NCI-H446 (cell line): ENCODE measurements at places on chromosomes 12 and 14.

DNA sequence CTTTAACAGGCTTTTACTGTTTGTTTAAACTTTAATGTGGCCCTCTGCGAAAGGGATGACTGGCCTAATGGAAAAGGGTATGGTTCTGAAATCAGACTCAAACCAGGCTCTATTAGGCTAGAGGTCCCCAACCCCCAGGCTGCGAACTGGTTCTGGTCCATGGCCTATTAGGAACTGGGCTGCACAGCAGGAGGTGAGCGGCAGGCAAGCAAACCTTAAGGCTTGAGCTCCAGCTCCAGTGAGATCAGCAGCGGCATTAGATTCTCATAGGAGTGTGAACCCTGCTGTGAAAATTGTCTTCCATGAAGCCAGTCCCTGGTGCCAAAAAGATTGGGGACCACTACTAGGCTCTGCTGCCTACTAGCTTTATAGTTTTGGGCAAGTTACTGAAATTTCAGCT is 11.1 kb downstream of the GALNT4 start:
- no peak for DNase-seq

DNA sequence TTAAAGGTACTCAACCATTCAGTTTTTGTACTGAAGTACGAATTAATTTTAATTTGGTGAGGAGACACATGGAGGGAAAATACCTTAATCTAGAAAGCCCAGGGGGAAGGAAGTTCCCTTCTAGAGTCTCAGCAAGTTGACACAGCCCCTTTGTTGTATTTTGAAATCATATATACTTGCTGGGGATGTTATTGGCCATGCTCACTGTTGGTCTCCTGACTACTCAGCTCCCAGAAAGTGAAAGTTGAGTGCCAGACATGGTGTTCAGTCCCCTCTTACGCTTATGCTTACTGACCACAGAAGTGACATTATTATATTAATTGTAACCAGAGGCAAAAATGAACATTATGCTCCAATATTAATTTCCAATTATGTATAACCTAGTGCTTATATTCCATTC is 28.1 kb downstream of the ARF6 start:
- no peak for DNase-seq

GRCh38 chr14:86057018-86057667 is 527.2 kb downstream of the FLRT2 start:
- peak; percentile 21 for DNase-seq

- DNase-seq: no peak
Measured at GRCh38 chr12:131441060-131441396, 269.9 kb upstream of the SFSWAP start.

GRCh38 chr12:26032719-26033241 is 74.3 kb downstream of the RASSF8 start:
- DNase-seq: no peak

GRCh38 chr12:6612247-6612646 is 5.1 kb upstream of the CHD4 start:
- DNase-seq: no peak

DNA sequence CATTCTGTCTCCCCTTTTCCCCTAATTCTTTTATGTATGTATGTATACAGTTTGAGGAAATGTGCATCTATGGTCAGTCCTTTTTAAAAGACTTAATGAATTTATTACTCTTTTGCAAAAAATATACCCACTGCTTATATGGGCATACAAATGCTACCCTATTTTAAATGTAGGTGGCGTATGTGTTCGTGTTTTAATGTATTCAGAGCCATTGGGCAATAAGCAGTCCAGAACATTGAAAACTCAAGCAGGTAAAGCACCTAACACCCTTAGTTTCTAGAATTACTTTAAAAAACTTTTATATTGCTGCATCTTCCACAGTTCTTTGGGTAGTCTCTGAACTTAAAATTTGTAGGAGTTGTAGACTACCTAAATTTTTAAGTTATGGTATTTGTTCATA is 42.6 kb upstream of the A2ML1 start:
- no peak for DNase-seq

- DNase-seq: no peak
Measured at GRCh38 chr14:85366226-85366625, 163.7 kb upstream of the FLRT2 start.

DNA sequence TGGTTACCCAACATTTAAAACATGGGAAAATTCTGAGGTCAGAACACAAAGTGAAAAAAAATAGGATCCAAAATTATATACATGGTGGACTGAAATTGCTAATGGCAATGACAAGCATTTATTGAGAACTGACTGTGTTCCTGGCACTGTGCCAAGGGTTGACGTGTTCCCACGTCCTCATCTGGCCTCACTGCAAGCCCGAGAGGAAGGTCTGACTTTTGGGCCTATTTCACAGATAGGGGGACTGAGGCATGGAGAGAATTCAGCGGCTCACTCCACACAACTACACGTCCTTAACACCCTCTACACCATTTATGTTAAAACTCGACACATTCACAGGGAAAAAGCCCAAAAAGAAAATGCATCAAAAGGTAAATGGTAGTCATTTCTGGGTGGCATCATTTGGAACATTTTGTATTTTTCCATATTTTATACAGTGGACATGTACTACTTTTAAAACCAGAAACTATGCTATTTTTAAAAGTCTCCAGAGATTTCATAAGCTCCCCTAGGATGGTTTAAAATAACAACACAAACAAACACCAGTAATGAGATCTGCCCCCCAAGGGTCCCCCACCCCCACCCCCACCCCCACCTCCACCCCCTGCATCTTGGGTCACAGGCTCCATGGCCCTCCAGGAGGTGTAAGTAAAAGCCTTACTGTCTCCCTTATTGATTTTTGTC is 27.7 kb downstream of the CLMN start:
- peak; percentile 25 for DNase-seq

DNA sequence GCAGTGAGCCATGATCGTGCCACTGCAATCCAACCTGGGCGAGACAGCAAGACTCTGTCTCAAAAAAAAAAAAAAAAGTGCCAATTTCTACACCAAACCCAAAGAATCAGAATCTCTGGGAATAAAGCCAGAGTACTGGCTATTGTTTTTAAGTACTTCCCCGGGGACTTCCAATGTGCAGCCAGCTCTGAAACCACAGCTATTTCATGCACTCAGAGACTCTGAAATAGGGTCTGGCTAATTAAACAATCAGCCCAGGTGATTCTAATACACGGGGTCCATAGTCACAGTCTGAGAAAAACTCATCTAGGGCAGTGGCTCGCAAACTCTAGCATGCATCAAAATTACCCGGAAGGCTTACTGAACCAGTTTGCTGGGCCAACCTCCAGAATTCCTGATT is 56.3 kb downstream of the SIX6 start:
- DNase-seq: no peak

DNA sequence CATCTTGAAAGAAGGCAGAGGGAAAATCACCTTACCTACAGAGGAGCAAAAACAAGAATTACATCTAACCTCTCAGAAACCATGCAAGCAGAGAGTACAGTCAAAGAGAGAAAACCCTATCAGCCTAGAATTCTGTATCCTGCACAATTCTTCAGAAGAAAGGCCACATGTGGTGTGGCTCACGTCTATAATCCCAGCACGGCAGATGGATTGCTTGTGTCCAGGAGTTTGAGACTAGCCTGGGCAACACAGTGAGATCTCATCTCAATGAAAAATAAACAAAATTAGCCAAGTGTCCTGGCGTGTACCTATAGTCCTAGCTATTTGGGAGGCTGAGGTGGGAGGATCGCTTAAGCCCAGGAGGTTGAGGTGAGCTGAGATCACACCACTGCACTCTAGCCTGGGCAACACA is 48.2 kb downstream of the ATF7 start:
- DNase-seq: no peak

DNA sequence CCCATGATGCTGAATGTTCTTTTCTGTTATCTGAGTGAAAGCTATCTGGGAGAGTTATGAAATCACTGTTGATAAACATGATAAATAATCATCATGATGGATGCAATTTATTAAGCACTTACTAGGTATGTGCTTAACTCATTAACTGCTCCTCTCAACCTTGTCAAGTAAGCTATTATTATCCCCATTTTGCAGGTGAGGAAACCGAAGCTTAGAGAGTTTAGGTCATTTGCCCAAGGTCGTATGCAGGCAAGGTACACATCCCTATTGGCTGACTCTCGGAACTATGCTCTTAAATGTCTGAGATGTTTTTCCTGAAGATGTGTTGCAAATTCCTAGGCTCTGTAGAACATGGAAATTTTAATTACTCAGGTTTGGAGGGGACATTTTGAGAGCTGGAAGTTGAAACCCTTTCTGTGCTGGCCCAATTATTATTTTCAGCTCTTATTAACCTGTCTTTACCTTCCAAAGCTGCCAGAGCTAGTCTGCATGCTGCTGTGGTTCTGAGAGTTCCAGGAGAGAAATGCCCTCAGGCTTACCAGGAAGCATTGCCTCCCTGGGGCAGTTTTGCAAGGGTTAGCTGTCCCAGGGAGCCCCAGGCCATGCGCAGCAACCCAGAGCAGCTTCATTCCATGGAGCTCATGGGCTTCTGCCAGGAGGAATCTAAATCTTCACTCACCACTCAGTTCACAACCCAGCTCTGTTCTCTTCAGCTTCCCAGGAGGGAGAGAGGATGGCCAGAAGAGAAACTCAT is 55.6 kb upstream of the OAS1 start:
- peak; percentile 64 for DNase-seq

GRCh38 chr14:75230140-75230792 is 48.4 kb upstream of the FOS start:
- DNase-seq: no peak

- no peak for DNase-seq
Measured at GRCh38 chr12:97182769-97183168, 275.7 kb downstream of the NEDD1 start.

- no peak for DNase-seq
Measured at GRCh38 chr12:76755829-76756379, 8.0 kb upstream of the ZDHHC17 start.

- no peak for DNase-seq
Measured at GRCh38 chr14:77502109-77502782, 3.6 kb upstream of the ISM2 start.

DNA sequence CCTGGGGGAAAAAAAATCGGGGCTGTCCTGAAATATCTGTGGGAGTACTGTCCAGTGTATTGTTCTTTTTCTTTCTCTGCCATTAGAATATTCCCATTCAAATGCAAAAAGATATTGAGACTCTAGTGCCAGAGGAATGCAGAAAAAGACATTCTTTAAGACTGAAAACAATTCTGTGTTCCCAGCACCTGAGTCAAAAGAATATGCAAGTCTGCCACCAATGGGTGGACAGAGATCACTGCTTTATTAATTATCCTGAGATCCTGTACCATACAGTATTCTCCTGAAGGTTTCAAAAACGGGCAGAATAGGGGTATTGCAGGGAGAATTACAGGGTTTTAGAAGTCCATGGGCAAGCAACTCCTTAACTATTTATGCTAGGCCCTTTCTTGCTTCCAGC is 361.8 kb downstream of the C12orf50 start:
- DNase-seq: peak; percentile 16
